ENCODE measurements at places on chromosomes 2 and 18. TPM values are rescaled to one million over a fixed set of nuclear protein-coding genes. Genes with fewer than 3 reads are reported as not detected.

TGFA gene
- 0.07 TPM for total RNA-seq

HOXD12 gene
- not detected for total RNA-seq

SMPD4 gene
- 79.0 TPM for total RNA-seq

TUBA3E gene
- not detected for total RNA-seq

SPC25 gene
- 36.2 TPM for total RNA-seq

MYO5B gene
- total RNA-seq: 0.02 TPM

STRADB gene
- total RNA-seq: 14.4 TPM

RSAD2 gene
- 35.0 TPM for total RNA-seq

ASXL3 gene
- total RNA-seq: not detected

FEV gene
- total RNA-seq: not detected

Measured in T-helper 2 cell treated with Interferon-gamma antibody and Interleukin-4, amounts not matched to agents 100 ng/mL and 5 ng/mL, for 36 hours (primary cell).